Brain pericyte (primary cell): ENCODE measurements at places on chromosomes 11 and 22.

GRCh38 chr11:102345904-102346303 lies 1.1 kb upstream of the BIRC2 start:
- no peak for DNase-seq

GRCh38 chr11:62499944-62500649 lies 46.5 kb downstream of the AHNAK start:
- DNase-seq = no peak

GRCh38 chr11:74680703-74681531 lies 50.3 kb downstream of the CHRDL2 start:
- no peak for DNase-seq

GRCh38 chr11:131582021-131582525 lies 211.7 kb downstream of the NTM start:
- DNase-seq = no peak

- DNase-seq = no peak
Observed at GRCh38 chr11:30652801-30653200, 66.6 kb upstream of the MPPED2 start.

- DNase-seq = no peak
Observed at GRCh38 chr11:18936002-18936673, 3.1 kb downstream of the MRGPRX1 start.
